ENCODE measurements at places on chromosomes 3 and 15.

DNA sequence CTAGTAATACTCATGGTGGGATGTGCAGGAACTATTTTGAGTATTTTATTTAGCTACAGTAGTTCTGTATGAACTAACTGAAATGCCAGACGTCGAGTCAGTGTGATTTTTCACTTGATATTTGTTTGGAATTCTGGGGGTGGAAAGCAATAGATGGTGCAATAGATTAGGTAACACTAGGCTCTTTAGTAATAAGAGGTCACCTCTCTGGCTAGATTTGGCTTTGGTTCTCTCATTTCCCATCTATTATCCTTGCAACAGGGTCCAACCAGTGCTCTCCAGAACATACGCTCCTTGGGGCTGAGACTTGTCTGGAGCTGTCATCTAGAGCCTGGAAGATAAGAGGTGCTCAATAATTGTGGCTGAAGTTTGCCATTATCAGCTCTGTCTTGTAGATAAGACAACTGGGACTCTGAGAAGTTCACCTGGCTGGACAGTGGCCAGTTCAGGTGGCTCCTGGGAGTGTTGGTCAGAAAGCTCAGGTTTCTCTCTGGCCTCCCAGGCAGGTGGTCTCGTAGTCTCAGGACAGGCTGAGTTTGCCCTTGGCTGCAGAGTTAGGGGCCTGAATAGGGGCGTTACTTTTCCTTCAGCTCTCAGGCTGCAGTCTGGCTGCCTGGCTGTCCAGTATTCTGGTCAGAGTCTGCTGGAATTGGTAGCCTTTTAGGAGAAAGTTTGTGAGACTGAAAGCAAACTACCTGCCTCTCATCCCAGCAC lies 277.5 kb upstream of the RGMA start:
- DNase-seq = no peak

DNA sequence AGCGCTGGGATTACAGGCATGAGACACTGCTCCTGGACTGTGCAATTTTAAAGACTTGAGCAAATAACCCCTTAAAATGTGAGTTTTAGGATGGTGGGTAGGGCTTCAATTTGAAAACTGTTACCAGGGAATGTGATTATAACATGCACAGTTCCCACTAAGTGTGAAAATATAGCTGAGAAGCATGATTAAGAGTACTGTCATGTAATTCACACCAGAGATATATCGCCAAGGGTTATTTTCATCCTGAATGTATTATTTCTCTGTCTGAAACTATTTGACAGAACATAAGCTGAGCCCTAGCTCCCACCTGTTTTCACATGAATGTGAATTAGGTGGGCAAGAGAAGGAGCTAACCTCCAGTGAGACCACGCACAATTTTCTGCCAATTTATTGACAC lies 457.2 kb downstream of the GABRG3 start:
- no peak for DNase-seq

DNA sequence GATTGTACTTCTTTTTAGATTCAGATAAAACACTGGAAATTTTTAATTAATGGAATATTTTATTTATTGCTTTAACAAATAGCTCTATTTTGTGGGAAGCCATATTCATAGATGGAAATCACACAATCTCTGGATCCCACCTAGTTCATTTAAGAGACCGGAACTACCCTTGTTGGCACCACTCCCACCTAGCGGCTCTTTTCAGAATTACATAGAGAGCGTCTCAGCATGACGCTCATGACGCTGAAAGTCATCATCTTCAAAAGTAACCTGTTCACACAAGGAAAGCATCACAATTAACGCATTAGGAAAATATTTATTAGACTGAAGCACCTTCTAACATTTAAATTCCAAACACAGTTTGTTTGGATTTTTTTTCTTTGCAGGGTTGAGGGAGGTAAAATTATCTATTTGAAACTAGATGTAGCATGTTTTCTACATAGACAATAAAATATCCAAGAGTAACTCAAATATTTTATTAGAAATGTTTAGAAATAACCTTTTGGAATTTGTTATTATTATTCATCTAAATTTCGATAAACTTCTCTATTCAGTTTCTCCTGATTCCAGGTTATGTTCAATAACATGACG lies 214.9 kb upstream of the ARRDC4 start:
- DNase-seq = no peak

- no peak for DNase-seq
Measured at GRCh38 chr3:88030210-88030609, 28.6 kb downstream of the CGGBP1 start.

DNA sequence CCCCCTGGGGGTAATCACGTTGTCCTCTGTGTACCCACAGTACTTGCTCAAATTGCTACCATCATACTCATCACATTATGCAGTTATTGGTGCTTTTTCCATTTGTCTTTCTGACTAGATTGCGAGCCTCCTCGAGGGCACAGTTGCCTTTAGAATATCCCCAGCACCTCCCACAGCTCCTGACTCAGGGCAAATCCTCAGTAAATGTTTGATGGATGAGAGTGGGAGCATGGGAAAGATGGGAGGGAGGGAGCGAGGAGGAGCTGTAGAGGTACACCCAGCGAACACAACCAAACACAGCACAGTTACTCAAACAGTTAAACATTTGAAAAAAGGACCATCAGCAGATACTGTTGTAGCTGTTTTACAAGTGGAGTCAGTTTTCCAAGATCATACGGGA lies 27.9 kb downstream of the SIDT1 start:
- DNase-seq = no peak

- DNase-seq = no peak
Measured at GRCh38 chr15:99014803-99015697, 7.5 kb upstream of the PGPEP1L start.

DNA sequence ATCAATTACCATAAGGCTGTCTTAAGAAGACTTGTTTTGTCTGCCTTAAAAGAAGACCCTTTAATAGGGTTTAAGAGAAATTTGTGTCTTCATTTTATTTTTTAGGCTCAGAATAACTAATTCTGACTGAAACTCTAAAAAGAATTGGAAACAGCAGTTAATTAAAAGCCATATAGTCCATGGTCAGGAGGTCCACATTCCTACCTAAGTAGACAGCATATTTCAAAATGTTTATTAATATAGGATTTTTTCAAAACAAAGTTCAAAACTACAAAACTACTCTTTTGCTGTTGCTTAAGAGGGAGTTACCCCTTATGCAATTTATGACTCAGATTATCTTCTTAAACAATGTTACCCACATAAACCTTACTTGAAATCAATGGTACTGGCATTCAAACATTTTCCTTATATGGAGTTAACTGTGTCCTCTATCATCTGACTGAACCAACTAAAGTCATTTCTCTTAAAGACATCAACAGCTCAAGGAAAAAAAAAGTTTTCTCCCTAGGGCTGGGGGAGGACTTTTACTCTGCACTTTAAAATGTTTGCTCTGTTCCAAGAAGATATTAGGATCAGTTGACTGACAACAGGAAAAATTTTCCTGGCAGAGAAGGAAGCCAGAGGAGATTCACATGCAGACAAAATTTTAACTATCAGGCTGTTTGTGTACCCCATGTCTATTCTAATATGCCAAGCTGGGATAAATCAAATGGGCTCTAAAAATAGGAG lies 56.8 kb upstream of the NANOGP8 start:
- no peak for DNase-seq

GRCh38 chr3:72630327-72630968 lies 217.8 kb downstream of the SHQ1 start:
- no peak for DNase-seq

DNA sequence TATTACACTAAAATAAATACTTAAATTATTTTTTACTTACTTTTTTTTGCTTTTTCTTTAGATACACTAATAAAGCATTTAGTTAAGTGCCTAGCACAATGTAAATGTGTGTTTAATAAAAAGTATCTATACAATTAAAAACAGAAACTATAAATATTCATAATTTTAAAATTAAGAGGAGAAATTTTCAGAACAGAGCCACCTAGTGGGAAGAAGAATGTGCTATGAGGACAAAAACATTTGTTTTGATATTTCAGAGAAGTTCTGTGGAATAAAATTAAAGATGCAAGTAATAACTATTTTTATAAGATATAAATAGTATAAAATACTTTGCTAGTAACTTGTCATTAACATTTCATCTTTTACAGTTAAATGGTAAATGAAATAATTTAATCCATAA lies 33.6 kb upstream of the PLSCR5 start:
- no peak for DNase-seq

GRCh38 chr3:53820756-53821580 lies 25.3 kb downstream of the CHDH start:
- DNase-seq = no peak

DNA sequence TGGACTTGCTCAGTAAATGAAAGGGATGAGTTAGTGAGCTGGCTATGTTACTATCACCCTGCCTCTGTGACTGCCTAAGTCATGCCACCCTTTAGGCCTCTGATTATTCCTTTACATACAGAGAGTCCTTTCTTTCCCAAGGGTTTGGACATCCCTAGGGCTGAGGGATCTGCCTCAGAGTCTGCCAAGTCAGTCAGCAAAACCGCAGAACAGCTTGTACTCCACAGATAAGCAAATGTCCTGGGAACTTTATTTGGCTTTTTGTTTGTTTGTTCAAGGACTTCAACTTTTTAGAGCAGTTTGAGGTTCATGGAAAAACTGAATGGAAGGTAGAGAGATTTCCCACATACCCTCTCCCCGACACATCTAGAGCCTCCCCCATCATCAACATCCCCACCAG lies 82.6 kb upstream of the TRIM42 start:
- no peak for DNase-seq

GRCh38 chr3:144033863-144034262 lies 62.2 kb downstream of the DIPK2A start:
- DNase-seq = no peak

GRCh38 chr3:102531686-102532085 lies 96.9 kb downstream of the ZPLD1 start:
- DNase-seq = no peak

Data from amygdala (tissue), 56 donors.